Foreskin melanocyte (primary cell): ENCODE measurements at places on chromosomes 4 and X.
A peak's percentile ranks its signal among the peaks of the same experiment; 100 is the strongest.

GRCh38 chr4:10747186-10747585 is 62.6 kb upstream of the CLNK start:
- DNase-seq: no peak

DNA sequence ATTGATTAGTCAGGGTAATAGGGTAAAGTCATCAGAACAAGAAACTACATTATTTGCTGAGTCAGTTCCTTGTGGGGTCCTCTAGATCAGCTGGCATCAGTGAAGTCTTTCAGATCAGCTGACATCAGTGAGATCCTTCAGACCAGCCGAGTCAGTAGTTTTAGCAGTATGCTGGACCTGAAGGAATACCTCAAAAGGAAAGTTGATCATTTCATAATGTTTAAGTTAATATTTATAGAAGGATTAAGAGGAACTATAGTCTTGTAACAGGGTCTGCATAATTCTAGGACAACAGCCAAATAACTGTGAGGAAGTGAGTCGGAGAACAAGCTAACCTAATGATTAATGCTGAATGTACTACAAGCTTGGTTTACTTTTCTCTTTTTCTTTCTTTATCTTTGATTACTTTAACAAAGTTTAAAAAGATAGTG is 958 bp upstream of the UGT2B7 start:
- peak; percentile 20 for DNase-seq

DNA sequence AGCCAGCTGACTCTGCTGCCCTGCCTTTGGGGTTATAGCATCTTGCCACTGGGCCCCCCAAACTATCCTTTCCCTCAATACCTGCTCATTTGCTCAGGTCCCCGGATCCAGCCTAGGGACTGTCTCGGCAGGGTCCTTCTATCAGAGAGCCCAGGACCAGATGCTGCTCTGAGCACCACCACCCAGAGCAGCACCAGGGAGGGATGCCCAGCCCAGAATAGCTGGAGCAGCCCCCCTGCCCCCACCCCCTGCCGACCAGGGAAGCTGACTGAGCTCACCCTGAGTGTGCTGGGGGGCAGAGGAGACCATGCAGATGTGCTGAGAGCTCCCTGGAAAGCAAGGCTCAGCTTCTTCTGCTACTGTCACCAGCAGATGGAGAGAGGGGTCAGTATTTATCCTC is 103.6 kb upstream of the IGSF1 start:
- DNase-seq: no peak

DNA sequence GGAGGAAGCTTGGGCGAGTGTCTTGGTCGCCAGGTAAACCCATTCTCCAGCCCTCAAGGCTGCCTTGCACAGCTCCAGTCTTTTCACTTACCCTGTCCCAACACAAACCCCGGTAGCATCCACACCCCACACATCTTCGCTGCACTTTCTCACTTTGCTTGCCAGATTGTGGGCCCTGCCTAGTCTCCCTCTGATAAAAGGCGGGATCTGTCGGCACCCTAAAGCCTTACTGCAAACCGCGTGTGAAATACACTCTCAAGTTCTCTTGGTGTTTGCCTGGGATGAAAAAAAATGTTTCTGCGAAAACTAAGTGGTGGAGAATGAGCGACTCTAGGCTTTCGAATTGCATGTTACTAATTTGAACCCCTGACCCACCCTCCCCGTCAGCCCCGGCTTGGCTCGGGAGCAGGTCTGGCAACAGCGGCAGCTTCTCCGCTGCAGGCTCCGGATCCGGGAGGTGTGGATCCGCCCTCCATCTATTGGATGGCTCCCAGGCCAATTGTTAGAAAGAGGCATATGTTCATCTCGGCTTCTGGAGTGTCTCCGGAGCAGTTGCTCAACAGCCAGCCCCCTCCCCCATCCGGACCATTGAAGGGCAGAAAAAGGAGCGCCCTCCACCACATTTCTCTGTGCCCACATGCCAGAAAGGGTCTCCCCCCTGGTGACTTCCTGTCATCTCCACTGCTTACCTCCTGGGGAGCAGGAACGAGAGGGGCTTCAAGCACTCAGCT is 3.0 kb upstream of the CITED1 start:
- DNase-seq: peak; percentile 63

DNA sequence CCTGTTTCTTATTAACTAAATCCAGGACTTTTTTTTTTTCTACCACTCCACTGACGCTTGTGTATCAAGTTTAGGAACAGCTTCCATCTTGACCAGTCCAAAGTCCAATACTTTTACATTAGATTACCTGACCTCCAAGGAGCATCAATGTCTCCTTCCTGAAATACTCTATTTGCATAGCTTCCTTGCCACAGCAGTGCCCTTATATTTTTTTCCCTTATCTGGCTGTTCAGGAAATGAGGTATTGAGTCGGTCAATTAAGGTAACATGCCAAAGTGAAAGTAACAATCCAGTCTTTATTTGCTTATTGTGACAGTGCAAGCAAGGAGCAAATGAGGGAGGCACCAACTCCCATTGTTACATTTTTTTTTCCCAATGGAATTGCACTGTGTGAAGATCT is 730.8 kb upstream of the NDST4 start:
- DNase-seq: no peak

- DNase-seq: no peak
These were observed 18.2 kb upstream of the ANTXR2 start for GRCh38 chr4:80091184-80091583.

- no peak for DNase-seq
These were observed 227.4 kb downstream of the PALLD start for GRCh38 chr4:168724243-168724642.

DNA sequence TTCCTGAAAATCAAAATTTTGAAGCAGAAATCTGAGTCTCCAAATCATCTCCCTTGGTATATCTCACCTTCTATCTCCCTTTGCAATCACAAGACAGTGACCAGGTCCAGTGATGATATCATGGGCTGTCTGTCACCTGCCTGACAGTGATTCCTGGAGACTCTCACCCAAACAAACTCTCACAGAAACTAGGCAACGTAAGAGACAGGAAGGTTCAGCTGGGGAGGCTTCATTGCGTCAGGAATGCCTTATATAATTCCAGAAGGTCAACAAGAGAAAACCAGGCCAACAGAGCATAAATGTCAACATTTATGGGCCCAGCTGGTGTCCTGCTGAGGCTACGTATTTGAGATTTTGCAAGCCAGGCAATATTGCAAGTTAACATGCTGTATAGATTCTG is 412.7 kb downstream of the KCNIP4 start:
- no peak for DNase-seq

DNA sequence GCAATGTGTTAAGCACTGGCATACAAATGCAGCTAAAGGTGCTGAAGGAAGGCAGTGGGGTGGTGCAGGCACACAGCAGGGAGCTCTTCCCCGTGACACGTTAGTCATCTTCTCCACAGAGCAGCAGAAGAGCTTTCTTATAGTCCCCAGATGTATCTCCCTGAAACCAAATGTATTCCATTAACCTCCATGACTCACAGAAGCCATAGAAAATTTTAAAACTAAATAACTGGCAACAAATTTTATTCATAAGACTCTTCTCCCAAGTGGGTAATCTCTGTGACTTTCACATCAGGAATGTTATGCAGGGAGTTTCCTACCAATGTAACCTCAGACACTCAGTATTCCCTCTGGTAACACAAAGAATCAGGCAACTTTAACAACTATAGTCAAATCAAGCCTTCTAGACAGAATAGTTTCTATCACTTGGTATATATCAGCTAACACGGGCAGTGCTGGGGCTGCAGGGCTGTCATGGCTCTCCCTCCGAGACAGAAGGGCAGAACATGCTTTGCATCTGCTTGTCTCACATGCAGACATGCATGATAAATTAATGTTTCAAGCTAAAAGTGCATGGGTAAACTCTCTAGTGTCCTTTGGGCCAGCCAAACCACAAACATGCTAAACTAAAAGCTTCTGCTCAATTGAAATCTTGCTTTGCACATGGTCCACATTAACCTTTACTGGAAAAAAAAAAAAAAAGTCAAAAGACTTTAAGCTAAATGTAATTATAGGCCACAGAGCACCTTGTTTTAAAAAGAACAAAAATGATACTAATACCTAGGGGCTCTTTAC is 28.2 kb downstream of the ANXA5 start:
- DNase-seq: peak; percentile 83

GRCh38 chr4:55083735-55084134 is 41.7 kb downstream of the KDR start:
- no peak for DNase-seq

- DNase-seq: no peak
These were observed 54.5 kb upstream of the BCOR start for GRCh38 chrX:40152173-40152711.

- DNase-seq: peak; percentile 23
These were observed 671.7 kb upstream of the NR3C2 start for GRCh38 chr4:149113804-149114430.

DNA sequence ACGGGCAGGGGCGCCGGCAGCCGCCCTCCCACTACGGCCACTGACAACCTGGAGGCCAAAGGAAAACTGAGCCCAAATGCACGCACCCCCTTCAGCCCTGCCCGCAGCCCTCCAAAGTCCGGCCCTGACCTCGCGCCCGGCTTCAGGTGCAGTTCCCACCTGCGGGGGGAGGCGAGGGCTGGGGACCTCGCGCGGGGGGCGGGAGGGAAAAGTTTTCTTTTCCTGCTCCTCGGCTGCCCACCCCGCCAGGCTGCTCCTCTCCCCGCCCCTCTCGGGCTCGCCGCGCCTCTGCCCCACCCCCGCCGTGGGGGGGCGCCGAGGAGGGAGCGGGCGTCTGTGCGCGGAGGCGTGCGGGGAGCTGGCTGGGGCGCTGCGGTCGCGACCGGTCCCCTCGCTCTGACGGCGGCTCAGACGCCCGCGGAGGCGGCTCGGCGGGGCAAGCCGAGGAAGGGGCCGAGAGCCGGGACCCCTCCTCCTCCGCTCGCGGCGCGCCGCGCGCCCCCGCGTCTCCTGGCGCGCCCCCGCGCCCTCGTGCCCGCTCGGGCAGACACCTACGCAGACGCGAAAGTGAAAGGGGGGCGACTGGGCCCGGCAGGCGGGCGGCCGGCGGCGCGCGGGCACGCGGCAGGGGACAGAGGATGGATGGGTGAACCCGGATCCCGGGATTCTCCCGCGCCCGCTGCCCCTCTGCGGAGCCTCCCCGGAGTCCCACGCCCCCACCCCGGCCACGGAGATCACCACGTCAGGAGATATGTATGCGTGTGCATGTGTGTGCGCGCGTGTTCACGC is 3.1 kb upstream of the NR3C2 start:
- DNase-seq: no peak

GRCh38 chr4:104063341-104063740 is 343.6 kb upstream of the TACR3 start:
- DNase-seq: peak; percentile 72
